ENCODE measurements at places on chromosomes 3 and 15. TPM values are rescaled to one million over a fixed set of nuclear protein-coding genes. Genes with fewer than 3 reads are reported as not detected.

GRCh38 chr3:116445990-116446389, 703 bp upstream of the LSAMP start:
- DNase-seq: no peak

PRRT3 gene
- 6.7 TPM for total RNA-seq

ZNF80 gene
- total RNA-seq: not detected

SKIL gene
- total RNA-seq: 20.0 TPM

GRCh38 chr3:115859002-115859807, 235.9 kb downstream of the GAP43 start:
- DNase-seq: no peak

DNA sequence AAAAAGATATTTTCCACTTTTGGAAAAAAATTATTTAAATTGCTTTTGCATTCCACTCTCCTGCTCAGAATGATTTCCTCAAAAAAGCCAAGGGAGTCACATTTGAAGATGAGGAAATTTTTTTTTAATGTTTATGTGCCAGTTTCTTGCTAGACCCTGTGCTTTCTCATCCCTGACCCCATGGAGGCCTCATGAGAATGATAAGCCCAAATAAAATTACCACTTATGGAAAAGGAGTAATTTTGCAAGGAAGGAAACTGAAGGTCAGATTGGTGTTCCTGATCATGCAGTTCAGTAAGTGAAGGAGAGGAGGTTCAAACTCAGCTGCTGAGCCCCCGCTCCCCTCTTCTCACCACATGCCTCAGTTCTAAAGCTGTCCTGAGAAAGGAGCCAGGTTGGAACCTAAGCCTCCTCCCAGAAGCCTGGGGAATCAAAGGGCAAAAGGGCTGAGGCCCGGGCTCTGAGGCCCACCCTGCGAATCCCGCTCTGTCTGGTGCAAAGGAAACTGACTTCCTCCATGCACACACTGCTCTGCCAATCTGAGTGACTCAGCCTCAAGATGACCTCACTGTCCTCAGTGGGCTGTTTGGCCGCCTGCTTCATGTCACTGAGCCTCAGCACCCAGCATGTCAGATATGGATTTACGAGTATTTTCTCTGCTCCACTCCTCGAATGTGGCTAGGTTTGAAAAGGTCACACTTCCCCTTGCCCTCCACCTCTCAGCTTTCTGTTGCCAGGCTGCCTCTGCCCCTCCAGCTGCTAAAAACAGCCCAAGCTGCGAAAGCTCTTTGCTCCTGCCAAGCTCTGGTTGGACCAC, 56.9 kb upstream of the FLNB start:
- DNase-seq: no peak

DNA sequence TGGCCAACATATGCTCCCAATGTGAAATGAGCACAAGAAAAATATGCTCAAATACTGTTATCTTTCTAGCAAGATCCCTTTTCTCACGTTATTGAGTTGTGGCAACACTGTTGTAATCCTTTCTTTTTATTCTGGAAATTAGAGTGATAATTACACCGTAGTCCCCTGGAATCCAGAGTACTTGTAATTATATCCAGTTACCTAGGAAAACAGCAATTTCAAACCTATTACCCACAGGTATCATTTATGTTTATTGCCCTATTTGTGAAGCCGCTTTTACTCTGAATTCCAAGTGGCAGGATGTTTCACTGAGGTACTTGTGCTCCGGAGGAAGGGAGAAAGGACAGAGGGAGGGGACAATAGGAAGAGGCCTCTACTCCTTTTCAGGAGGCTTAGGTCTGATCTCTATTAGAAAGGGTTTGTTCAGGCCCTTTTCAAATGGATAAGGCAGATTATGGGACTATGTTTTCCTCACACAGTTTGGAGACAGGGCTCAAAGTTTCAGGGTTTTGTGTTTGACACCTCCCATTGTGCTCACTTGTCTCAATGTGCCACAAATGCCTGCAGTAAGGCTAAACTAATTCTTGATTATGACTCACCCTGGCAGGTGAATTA, 646.6 kb downstream of the TUSC7 start:
- DNase-seq: no peak

GRCh38 chr3:139953131-139953910, 18.3 kb downstream of the CLSTN2 start:
- DNase-seq: no peak

DNA sequence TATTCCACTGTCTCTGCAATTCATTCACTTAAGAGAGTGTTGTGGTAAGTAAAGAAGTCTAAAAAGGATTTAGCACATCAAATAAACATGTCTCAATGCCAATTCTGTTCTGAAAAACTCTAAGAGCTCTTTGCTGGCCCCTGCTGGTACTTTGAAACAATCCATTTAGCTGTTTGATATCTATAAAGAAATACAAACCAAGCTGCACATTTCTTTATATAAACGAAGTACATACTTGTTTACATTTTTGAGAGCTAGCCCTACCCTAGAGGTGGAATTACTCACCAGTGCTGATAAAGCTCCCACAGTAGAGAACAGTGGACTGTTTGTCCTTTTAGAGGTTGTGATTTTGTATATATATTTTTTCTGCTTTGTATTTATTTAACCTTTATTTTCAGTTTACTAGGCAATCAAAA, 75.5 kb downstream of the NEDD4 start:
- no peak for DNase-seq

DNA sequence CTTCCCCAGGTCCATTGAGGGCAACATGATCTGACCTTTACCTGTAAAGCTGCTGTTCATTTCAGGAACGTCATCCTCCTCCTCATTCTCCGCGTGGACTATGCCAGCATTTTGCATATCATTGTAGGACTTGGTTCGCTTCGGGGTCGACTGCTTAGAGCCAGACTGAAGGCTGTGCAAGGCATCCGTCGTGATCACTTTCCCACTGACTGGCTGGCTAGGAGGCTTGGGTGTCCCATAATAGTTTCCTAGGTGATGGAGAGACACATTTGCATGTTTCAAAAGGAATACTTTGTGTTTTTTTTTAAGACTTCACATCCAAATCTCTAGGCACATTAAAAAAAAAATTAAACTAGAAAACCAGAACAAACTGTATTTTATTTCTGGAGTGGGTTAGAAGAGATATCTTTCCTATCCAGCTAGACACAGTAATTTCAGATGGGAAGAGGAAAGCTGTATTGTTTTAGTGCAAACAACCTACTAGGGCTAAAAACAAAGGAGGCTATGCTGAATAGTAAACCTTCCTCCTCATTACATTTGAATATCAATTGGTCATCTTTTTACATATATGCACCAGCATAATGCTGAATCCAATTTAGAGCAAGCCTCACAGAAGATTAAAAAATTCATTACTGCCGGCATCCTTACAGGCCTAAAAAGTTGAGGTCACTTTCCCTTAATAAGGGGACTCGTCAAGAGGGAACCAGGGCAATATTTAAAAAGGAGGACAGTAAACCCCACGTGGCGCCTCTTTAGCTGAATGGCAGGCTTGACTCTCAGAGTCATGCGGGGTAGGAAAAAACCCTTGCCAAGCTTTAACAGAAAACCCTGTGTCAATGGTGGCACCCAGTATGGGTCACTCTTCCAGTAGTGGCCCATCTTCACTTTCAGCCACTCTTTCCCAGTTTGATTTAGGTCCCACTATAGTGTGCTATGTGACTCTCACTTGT, 559.9 kb downstream of the MAGI1 start:
- no peak for DNase-seq

CNTN4 gene
- not detected for total RNA-seq

SLC51B gene
- total RNA-seq: not detected

GRCh38 chr3:98449606-98450193, 13.3 kb upstream of the OR5K1 start:
- no peak for DNase-seq

GRCh38 chr15:58724466-58724865, 25.0 kb downstream of the ADAM10 start:
- DNase-seq: no peak

APBA2 gene
- total RNA-seq: 14.5 TPM

- DNase-seq: no peak
Observed at GRCh38 chr3:37219266-37219665, 44.9 kb upstream of the LRRFIP2 start.

GABRR3 gene
- total RNA-seq: not detected

DNA sequence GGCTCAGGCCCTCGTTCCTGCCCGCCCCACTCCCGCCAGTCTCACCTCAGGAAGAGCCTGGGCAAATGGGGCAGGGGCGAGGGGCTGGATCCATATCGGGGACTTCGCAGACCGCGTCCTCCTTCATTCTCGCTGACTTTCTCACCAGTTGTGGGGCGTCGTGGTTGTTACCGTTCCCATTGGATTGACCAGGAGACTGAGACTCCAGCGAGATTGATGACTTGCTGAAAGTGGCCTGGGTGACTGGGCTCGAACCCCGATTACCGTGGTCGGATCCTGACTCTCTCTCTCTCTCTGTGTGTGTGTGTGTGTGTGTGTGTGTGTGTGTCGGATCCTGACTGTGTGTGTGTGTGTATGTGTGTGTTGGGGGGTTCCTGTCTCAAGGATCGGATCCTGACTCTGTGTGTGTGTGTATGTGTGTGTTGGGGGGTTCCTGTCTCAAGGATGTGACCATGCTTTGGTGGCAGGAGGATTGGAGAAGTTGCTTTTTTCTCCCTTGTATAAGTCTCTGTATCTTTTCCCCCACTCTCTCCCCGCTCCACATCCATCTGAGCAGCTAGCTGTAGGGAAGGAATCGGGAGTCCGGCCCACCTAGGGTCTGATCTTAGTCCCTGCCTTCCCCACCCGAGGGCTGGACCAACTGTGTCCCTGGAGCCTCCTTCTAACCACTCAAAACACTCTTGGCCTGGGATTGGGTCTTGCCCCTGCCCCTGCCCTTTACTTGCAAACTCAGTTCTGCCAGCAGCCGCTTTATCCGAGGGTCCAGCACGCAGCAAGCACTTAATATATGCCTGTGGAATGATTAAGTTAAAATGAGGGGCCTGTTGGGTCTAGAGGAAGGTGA, 603 bp downstream of the PLEKHO2 start:
- DNase-seq: no peak

XCR1 gene
- not detected for total RNA-seq

DNA sequence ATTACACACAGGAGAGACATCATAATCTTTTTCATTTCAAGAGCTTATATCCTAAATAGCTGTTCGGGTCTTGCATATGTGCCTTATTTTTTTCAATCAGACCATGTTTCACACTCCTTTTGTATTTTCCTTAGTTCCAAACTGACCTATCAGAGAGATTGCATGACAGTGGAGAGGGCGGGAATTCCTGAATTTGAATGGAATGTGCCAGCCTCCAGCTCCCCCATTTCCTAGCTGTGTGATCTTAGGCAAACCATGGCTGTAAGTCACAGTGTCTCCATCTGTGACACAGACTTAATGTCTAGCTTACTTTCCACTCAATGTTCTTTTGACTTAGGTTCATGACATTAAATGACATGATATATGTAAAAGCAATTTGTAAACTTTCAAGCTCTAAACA, 62.0 kb upstream of the CSTA start:
- DNase-seq: no peak

MUSTN1 gene
- 0.38 TPM for total RNA-seq

CADPS gene
- total RNA-seq: not detected

DNA sequence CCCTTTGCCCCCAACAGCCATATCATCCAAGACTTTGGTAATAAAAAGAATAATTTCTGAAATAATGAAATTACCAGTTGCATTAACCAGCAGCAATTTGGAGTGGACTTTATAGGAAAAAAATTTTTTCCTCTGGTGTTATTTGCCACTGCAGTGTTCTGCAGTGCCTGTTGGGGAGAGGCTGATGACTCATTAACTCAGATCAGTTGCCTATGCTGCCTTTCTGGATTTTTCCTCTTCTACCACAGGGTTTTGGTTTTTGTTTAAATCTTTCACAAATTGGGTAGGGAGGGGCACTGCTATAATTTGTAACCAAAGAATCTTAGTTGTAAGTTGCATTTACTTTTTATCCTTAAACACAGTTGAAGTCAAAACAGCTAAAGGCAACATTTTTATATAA, 22.7 kb downstream of the ATP6V1A start:
- no peak for DNase-seq
